ENCODE measurements at places on chromosomes 16 and 17.

- no peak for DNase-seq
Measured at GRCh38 chr16:83970430-83970815, 2.4 kb downstream of the NECAB2 start.

- DNase-seq: no peak
Measured at GRCh38 chr17:73423159-73423715, 111.4 kb upstream of the CDC42EP4 start.

- DNase-seq: no peak
Measured at GRCh38 chr16:66264311-66265047, 102.0 kb upstream of the CDH5 start.

DNA sequence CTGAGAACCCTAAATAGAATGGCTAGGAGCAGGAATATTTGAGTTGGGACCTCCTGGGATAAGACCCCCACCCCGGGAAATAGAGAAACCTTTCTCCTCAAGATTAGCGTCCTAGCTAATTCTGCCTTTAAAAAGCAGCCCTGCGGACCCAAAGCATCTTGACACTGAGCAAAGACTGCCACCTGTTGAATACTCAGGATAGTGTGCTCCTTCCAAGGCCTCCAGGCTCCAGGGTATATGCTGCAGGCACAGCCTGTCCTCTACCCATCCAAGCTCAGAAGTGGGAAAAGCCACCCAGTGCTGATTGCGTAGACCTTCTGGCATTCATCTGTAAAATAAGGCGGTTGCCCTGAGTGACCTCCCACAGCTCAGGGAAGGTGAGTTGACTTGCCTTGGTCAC is 456.2 kb upstream of the DYNLRB2 start:
- peak; percentile 77 for DNase-seq

GRCh38 chr17:78599419-78599818 is 22.2 kb upstream of the DNAH17 start:
- DNase-seq: no peak

DNA sequence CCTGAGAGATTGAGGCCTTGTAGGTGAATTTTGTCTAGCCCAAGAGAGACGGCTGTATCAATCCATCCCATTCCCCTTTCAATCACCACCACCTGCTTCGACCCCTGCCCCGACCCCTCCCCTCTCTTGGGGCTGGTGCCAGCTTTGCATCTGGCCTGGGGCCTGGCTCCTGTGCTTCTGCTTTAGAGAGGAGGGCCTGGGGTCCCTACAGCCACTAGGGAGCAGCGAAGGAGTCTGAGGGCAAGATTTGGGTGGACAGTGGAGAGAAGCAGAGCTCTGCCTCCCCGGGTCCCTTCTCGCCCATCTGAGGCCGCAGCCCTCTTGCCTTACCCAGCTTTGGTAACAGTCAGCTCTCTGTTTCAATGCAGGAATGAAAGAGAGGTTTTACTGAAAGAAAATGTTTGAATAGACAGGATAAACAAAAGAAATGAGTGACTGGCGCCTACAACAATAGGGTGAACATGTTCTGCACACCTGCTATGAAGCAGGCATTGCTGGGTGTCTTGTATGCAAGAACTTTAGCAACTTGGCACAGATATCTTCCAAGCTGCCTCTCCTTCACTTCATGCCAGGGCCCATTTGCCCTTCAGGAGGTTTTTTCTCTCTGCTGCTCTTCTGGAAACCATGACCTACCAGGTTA is 57.4 kb downstream of the SLC47A1 start:
- DNase-seq: no peak

DNA sequence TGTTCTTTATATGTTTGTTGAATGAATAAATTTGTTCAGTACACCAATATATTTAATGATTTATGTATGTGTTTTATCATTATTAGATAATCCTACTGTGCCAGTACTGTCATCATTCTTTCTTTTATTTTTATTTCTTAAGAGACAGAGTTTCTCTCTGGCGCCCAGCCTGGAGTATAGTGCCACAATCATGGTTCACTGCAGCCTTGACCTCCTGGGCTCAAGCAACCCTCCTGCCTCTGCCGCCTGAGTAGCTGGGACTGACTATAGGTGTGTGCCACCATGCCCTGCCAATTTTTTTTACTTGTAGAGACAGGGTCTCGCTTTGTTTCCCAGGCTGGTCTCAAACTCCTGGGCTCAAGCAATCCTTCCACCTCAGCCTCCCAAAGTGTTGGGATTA is 41.8 kb downstream of the PAFAH1B1 start:
- no peak for DNase-seq
